ENCODE measurements at places on chromosomes 16 and 17.
A peak's percentile ranks its signal among the peaks of the same experiment; 100 is the strongest.

DNA sequence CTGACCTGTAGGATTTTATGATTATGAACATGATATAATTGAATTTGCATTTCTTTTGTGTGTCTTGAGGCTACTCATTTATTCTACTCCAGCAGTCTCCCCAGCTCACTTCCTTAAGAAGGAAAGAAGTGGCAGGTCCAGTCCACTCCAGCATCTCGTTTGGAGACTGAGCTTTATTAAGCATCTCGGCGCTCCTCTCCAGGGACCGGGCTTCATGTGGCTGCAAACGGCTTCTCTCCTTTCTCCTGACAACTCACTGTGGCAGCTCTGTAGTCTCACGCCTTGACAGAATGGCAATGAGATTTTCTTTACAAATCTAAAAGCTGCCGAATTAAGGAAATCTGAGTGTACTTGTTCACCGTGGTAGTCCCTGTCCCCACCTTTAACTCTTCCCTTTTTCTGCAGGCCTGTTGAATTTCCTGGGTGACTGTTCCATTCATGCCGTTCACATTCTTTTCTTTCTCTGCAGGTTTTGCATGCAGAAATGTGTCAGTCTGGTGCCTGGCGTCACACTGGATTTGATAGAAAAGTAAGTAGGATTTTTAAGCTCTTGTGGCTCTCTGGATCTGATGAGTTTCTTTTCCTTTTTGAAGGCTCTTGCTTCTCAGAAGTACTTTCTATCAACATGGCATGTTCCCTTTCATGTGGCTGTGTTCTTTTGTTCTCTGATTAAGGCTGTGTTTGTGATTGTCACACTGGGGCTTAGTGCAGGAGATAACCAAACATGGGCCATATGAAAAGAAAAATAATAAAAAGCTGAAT is 200.5 kb upstream of the CHMP6 start:
- DNase-seq = no peak

DNA sequence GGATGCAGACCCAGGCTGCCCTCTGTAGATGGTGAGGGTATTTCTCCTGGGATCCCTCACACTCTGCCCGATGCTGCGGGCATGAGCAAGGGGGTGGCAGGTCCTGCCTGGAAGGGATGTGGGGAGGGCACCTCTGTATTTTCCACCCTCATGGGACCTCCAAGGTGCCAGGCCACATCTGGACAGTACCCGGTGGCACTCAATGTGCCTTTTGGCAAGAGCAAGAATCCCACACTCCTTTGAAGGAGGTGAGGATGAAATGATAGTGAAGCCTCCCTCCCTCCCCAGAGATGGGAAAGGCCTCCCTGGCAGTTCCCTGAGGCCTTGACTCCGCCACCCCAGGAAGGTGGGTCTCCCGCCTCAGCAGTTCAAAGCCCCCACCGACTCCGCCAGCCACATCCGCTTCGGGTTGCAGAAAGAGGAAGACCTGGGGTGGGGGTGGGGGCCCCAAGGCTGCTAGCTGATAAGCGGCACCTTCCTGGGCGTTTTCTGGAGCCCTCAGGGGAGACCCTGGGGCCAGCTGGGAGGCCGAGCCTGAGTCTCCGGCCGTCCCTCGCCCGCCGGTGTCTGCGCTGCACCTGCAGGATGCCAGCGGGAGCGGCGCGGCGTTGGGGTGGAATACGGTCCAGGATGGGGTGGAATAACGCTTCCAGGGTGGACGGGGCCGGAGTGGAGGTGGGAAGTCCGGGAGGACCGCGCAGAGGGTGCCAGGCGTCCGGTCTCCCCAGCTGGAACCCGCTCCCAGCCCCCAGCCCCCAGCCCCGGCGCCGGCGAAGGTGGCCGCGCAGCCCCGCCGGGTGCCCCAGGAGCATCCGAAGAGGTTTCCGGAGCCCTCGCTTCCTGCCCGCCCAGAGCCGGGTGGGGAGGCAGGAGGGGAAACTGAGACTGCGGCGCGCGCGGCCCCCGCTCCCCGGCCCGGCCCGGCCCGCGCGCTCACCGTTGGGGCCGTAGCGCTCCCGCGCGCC is 718 bp downstream of the ATP2A3 start:
- DNase-seq = no peak

GRCh38 chr17:364766-365165 is 12.2 kb upstream of the RPH3AL start:
- no peak for DNase-seq

- no peak for DNase-seq
Measured at GRCh38 chr16:24984903-24985675, 30.1 kb downstream of the ARHGAP17 start.

DNA sequence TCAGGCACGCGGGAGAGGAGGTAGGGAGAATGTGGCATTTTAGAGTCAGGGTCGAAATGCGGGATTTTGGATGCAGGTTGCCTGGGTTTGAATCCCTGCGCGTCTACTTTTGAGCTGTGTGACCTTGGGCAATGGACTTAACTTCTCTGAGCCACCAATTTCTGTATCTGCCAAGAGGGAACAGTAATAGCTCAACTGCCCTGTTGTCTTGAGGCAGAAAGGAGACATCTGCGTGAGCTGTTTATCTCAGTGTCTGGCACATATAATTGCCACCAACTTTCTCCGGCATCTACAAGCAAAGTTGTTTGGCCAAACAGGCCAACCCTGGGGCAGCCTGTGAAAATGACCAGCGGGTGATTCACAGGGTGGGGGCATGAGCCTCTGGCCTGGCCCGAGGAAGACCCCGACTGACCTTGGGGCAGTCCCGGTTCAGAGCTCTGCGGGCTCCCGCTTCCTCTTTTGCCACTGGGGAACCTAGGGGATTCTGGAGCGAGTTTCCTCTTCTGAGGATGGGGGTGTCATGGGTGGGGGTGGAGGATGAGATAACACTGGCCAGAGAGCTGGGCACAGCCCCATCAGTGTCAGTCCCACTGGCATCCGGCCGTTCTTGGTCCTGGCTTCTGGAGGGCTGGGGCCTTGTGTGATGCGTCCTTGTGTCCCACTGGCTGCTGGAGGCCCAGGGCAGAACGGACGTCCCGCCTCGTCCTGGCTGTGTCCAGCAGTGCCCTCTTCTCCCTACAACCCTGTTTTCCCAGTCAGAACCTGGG is 1.3 kb downstream of the SNN start:
- no peak for DNase-seq

GRCh38 chr17:62965174-62965685 is 805 bp upstream of the TANC2 start:
- DNase-seq = no peak

DNA sequence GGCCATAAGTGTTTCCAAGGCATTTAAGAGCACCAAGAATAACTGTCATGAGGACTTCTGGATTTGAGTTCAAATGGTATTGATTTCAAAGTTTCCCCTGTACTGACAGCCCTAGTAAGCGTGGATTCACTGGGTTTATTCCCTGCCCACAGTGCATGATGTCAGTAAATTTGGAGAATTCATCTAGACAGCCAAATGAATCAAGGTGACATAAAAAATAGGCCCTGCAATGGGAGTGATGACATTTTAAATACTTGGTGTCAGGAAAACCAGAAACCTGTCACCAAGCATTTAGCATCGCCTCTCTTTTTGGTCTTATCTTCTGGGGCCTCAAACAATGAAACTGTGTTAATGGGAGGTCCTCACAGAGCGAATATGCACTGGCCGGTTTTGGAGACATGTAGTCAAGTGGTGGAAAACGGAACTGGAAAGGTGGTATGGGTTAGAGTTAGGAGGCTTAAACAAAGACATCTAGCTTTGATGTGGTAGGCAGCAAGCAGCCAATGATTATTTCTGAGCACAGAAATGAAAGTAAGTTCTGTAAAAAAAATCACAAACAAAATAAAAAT is 29.1 kb downstream of the COG4 start:
- DNase-seq = no peak

- DNase-seq = no peak
Measured at GRCh38 chr16:81888520-81889394, 109.7 kb downstream of the PLCG2 start.

DNA sequence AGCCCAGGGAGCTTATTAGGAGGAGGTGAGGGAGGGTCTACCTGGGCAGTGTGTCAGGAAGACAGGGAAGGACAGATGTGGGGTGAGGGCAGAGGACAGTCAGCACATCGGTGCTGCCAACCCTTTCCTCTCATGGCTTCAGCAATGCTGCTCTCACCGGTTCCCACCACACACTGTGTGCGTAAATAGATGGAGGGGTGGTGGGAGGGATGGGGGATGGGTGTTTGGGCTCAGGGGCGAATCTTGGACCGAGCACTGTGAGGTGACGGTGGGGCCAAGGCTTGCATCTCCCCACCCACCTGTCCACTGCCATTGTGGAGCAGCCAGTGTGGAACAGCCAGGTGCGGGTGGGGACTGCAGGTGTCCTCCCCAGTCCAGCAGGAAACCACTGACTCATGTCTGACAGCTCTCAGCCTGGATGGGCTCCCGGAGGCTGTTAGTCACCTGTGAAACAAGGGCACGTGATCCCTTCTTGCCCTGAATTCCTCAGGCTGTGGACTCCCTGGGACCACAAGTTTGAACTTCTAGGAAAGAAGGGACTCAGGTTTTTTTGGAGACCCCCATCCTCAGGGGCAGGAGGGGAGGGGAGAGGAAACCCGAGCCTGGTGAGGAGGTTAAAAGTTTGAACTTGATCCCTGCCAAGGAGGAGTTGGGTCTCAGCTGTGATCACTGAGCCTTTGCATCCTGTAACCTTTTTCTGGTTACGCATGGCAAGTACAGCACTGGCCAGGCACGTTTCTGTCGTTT is 42.7 kb upstream of the SMPD3 start:
- peak; percentile 96 for DNase-seq
